Stimulated activated CD4-positive, alpha-beta T cell treated with anti-CD3 and anti-CD28 coated beads, Interleukin-15, amount 100 ng/mL, for 1 hour (primary cell): ENCODE measurements at places on chromosomes 12 and 14.

DNA sequence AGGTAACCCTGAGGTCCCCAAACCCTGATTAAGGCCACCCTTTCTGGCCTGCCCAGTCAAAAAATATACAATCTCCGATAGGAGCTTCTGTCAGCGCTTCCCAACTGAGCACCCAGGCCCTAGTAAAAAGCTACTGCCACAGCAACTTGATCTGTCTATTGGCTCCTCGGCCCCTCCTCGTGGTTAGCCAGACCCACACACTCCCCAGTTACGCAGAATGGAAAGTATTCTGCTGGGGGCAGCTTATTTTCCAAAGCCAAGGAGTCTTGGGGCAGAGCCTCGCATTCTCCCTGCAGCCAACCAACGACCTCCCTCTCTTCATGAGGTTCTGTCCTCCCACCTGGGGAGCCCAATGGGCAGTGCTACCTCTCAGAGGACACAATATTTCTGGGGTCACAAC is 32.1 kb downstream of the FMNL3 start:
- DNase-seq = no peak

- no peak for DNase-seq
Observed at GRCh38 chr12:40152783-40153383, 47.0 kb upstream of the SLC2A13 start.

- no peak for DNase-seq
Observed at GRCh38 chr12:59432057-59432456, 163.8 kb upstream of the SLC16A7 start.

- DNase-seq = no peak
Observed at GRCh38 chr14:102000902-102001301, 36.5 kb downstream of the DYNC1H1 start.

GRCh38 chr12:113555226-113555625 is 83.6 kb upstream of the LHX5 start:
- no peak for DNase-seq

DNA sequence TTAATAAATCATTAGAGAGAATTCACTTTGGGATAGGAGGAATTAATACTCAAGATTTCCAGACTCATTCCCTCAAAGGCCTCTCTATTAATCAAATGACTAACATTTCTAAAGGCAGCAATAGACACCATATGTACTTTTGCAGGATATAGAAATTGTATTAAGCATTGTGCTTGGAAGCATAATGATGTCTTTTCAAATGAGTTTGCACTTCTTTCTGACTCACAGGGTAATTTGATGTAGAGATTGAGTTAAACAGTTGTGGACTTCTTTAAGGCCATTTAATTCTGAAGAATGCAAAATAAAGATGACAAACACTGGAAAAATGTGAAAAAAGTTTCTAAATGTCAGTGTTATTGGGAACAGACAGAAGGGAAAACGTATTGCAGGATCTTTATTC is 63.4 kb upstream of the CSRP2 start:
- no peak for DNase-seq

GRCh38 chr12:31466768-31467167 is 124.2 kb downstream of the DENND5B start:
- no peak for DNase-seq

- no peak for DNase-seq
Observed at GRCh38 chr14:98444077-98444476, 827.9 kb downstream of the BCL11B start.

DNA sequence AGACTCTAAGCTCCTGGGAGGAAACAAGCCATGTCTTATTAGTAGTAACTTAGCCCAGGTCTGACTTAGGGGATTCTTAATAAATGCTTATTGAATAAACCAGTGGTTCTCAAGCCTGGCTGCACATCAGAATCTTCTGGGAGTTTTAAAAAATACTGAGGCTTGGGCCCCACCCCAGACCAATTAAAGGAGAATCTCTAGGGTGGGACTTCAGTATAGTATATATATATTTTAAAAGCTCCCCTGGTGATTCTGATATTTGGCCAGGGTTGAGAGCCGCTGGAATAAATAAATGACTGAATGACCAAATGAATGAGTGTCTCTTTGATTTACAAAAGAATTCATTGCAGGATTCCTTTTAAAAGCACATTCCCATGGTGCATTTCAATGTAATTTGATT is 151.5 kb upstream of the GSC start:
- no peak for DNase-seq
